Mammary epithelial cell (primary cell): ENCODE measurements at places on chromosomes 3 and 15.

DNA sequence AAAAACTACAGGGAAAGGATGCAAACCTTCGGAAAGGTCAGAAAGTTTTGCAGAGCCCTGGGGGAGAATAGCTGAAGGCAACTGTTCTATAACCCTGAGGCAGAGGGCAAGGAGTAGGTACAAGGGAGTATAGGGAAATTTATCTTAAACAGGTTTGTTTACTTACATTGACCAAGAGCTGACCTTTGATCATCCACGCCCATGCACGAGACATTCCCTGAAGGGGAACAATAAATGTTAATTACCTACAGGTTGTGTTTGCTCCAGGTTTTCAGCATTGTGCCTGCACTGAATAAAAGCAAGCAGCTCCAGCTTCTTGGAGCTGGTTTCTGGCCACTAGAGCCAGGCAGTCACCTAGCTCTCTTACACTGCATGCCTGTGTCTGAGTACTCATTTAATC lies 524.5 kb upstream of the TGFBR2 start:
- no peak for DNase-seq

DNA sequence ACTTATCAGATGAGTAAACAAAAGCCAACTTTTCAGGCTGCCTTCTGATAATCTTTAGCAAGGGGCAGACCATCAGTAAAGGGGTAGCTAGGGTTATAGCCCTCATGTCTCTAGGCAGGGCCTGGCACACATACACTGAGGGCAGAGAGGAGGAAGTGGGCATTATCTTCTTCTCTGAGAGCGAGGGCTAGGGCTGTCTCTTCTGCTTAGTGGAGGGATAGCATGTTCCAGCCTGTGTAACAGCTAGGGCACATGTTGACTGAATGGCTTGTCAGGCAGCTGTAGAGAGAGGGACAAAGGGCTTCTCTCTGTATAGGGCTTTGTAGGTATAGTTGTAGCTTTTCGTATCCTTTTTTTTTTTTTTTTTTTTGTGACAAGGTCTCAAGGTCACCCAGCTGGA lies 17.8 kb downstream of the CRTC3 start:
- DNase-seq, result no peak

DNA sequence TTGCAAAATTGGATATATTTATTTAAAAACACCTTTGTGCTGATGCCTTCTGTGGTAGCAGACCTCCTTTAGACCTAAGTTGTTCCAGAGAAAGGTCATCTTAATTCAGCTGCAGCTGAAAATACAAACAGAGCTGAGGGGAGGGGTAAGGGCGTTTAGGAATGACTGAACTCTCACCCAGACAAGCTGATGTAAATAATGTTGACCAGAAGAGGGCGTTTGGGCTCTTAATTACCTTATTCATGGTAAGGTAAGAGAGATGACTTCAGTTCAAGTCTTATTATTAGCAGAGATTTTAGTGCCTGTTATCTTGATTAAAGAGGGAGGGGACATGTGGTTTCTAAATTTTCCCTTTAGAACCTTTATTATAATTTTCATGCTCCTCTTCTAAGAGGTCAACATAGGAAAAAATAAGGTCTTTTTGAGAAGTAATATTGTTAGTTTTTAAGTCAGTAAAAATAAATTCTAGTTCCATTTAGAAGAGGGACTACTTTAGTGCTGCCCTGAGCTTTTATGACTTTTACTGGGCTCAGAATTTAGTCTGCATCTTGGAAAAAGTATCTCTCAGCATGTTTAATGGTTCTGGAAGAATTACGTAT lies 46.3 kb downstream of the GPR171 start:
- peak; percentile 47 for DNase-seq

- DNase-seq, result peak; percentile 11
Observed at GRCh38 chr15:41666353-41666920, 6.2 kb downstream of the MGA start.

- DNase-seq, result no peak
Observed at GRCh38 chr3:1017870-1018269, 75.0 kb upstream of the CNTN6 start.

- DNase-seq, result peak; percentile 90
Observed at GRCh38 chr3:11185564-11186317, 31.4 kb downstream of the HRH1 start.

DNA sequence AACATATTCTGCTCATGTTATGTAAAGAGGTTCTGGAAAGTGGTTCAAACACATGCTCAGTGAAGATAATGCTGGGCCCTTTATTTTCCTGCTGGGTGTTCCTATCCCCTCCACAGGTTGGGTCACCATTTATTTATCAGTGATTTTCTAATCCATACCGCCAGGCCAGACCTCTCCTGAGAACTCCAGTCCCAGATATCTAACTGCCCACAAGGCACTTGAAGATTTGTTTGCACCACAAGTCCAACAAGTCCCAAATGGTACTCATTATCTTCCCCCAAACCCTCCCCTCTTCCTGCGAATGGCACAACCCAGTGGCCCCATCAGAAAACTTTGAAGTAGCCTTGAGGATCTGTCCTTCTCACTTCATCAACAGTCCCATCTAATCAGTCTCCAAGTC lies 5.4 kb downstream of the COL6A6 start:
- DNase-seq, result no peak
